ENCODE measurements at places on chromosomes 2 and 18. TPM values are rescaled to one million over a fixed set of nuclear protein-coding genes. Genes with fewer than 3 reads are reported as not detected.

- DNase-seq, result no peak
Observed at GRCh38 chr18:37812961-37813360, 247.4 kb upstream of the CELF4 start.

GRCh38 chr18:4369705-4370104, 85.4 kb downstream of the DLGAP1 start:
- DNase-seq, result no peak

IGFBP5 gene
- total RNA-seq, result 178 TPM

TEX44 gene
- not detected for total RNA-seq

SLC23A3 gene
- 0.30 TPM for total RNA-seq

ARL5A gene
- total RNA-seq, result 40.2 TPM

MBD1 gene
- 69.3 TPM for total RNA-seq

C18orf32 gene
- total RNA-seq, result 31.2 TPM

Measured in tibial nerve (tissue), 4 donors.